ENCODE measurements at places on chromosomes 7 and 10.

- DNase-seq: no peak
Observed at GRCh38 chr7:13322126-13322525, 634.7 kb downstream of the ARL4A start.

- no peak for DNase-seq
Observed at GRCh38 chr10:7258948-7259523, 151.8 kb downstream of the SFMBT2 start.

GRCh38 chr10:131259535-131259934, 52.0 kb downstream of the TCERG1L start:
- DNase-seq: no peak

- DNase-seq: peak; percentile 59
Observed at GRCh38 chr10:59907918-59908807, 1.8 kb upstream of the CCDC6 start.

DNA sequence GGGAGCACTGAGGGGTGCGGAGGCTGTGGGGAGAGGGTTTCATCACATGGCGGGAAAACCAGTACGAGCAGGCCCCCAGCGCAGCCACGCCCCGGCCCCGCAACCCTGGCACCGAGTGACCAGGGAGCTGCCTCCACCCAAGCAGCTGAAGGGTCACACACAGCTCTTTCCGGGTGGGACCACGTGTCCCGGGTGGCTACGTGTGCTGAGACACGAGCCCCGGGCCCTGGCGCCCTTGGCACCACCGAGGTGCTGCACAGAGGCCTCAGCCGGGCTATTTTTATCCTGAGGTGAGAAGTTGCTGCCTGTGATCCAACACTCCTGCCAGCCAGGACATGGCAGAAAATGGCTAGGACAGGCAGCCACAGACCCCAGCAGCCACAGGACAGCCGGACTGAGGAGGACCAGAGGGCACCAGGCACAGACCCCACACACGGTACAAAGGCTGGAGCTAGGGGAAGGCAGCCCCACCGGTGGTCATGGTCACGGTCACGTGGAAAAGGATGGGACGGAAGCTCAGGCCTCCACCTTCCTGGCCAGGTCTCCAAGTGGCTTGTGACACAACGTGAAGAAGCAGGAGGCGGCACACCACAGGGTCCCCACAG, 223.7 kb downstream of the MAD1L1 start:
- DNase-seq: no peak
